ENCODE measurements at places on chromosomes 5 and 9. TPM values are rescaled to one million over a fixed set of nuclear protein-coding genes. Genes with fewer than 3 reads are reported as not detected.

DNA sequence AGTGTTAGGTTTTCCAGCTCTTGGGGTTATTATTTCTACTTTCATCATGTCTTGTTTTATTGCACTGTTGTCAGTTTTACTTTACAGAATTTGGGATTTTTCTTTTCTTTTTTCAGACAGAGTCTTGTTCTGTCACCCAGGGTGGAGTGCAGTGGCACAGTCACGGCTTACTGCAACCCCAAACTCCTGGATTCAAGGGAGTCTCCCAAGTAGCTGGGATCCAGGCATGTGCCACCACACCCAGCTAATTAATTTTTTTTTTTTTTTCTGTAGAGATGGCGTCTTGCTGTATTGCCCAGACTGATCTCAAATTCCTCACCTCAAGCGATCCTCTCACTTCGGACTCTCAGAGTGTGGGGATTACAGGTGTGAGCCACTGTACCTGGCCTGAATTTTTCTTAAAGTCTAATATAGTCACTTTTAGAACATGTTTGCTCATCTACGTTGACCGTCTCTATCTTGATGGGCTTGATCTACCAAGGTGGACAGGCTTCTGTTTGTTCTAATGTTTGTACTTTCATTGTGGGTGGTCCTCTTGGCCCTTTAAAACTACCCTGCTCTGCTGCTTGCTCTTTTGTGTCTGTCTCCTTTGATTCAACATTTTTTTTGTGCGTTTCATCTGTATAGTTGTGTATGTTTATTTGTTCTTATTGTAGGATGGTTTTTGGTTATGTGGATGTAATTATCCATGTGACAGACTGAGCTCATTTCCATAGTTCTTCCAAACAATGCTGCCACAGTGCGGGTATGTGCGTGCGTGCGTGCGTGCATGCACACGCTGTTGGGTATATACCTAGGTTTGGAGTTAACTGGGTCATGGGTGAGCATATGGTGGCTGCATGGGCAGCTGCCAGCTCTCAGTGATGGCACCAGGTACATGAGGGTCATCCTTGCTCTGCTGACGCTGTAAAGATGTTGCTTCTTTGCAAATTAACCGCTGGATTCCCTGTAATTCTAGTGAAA lies 18.1 kb downstream of the PRRC2B start:
- no peak for DNase-seq

GRCh38 chr5:1465966-1466471 lies 20.8 kb upstream of the SLC6A3 start:
- no peak for DNase-seq

DNA sequence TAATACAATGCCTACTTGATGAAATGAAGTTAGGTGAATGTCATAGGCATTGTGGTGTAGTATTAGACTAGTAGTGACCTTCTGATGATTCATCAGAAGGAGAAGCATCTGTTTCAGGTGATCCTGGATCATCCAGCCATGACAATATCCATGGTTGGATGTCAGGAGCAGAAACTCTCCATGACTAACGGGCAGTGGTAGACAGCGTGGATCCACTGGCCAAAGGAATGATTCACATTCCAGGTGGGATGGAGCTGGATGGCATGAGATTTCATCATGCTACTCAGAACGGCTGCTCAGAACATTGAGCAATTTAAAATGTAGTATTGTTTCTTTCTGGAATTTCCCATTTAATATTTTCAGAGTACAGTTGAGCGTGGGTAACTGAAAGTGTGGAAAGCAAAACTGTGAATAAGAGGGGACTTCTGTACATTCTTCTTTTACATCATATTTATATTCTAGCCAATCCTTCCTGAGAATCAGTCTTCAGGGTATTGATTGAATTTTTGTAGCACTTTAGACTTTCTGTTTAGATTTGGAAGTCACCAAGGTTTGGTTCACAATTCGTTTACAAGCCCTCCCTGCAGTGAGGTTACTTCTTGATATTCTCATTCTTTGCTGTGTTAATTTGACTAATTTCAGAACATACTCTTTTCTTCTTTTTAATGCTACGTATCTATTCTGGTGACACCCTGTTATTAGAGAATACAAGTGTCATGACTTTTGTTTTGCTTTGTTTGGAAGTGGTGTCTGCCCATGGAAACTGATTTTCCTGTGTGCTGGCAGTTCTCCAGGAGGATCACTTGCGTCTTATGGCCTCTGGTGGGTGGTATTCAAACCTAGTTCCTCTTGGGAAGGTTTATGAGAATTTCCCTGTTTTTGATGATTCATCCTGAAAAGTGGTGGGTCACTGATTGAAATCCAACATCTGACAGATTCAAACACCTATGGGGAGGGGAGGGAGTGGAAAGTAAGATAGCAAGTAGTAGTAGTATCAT lies 12.2 kb upstream of the CLINT1 start:
- no peak for DNase-seq

DNA sequence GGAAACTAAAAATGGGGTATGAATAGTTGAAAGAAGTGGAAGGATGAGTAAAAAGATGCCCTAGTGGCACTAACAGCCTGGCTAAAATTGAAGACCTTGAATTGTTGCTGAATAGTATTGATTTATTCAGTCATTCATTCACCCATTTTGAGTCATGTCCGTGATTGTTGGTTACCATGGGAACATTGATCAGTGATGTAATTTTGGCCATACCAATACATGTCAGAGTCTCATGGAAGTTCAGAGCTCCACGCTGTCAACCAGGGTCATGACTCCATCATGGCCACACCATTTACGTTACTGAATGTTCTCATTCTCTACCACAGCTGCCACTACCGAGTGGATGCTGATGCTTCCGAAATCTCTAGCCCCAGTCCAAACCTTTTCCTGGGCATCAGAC lies 62.5 kb upstream of the FOXE1 start:
- DNase-seq, result no peak

DNA sequence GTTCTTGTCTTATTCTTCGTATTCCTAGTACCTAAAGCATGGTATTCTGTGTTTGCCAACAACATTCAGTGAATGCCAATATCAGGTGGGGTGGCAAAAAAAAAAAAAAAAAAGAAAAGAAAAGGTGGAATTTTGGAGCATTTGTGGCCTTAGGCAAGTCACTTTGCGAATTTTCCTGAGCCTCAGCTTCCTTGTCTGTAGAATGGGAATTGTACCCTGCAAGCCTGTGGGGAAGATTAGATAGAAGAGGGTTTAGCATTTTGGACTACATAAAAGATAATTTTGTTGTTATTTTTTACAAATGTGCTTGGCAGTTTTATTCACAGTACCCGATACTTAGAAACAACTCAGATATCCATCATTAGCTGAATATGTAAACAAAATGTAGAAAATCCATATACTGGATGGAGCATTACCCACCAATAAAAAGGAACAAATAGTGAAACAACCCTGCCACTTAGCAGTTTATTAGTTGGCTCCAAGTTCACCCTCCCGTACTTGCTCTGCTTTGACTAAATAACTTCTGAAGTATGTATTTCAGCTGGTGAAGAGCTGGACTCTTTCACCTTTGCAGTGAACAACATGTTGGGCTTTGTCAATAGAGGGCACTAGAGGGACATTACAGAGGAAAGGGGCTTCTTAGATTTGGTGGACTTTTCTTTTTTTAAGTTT lies 13.6 kb downstream of the UBE2D2 start:
- no peak for DNase-seq

GRCh38 chr5:139473105-139473504 lies 2.3 kb downstream of the SMIM33 start:
- DNase-seq, result no peak

DNA sequence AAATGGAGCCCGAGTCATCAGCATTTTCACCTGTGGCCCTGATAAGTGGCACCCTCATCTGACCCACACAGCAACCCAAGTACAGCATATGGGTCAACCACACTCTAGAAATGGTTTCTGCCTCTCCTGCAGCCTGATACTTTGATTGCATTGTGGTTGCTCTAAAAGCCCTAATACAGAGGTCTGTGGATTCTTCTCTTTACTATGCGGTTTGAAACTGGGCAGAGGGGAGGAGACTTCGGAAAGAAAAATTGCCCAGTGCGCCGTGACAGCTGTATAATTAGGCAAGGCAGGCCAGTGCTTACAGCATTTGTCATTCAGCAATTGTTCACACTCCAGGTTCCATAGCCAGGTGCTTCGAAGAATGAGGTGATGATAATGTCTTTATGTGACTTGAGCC lies 361.0 kb downstream of the NFIB start:
- no peak for DNase-seq

DNA sequence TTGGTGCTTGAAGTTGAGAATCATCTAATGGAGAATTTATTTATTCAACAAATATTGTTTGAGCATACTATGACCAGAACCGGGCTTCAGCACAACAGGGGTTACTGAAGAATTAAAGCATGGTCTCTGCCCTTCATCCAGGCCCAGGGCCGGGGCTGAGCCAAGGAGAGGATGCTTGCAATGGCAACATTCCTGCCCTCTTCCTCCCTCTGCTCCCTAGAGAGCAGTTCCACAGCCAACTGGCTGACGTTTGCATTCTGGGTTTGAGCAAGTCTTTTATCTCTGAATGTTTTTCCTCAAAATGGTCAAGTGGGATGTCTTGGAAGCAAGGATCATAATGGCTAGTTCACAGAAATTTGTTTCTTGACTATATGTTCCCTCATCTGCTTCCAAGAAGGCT lies 80.7 kb downstream of the GLDC start:
- no peak for DNase-seq

- no peak for DNase-seq
Measured at GRCh38 chr5:134459010-134459403, 47.3 kb upstream of the CDKN2AIPNL start.

- no peak for DNase-seq
Measured at GRCh38 chr9:2966565-2967300, 122.8 kb upstream of the PUM3 start.

- DNase-seq, result no peak
Measured at GRCh38 chr9:136082496-136083361, 12.4 kb downstream of the NACC2 start.

GRCh38 chr5:172624996-172625964 lies 15.8 kb upstream of the NEURL1B start:
- DNase-seq, result no peak

GRCh38 chr5:106566031-106566430 lies 1104.7 kb downstream of the EFNA5 start:
- no peak for DNase-seq

Gene PCDHGA2
- total RNA-seq, result 3.0 TPM

Gene NXNL2
- not detected for total RNA-seq

Gene ORM2
- not detected for total RNA-seq

Gene CDKN2A
- not detected for total RNA-seq
